Activated naive CD4-positive, alpha-beta T cell treated with anti-CD3 and anti-CD28 coated beads, Interleukin-2, amount 10 ng/mL, durations not matched to agents 5 hours and 36 hours (primary cell): ENCODE measurements at places on chromosomes 7 and 10. TPM values are rescaled to one million over a fixed set of nuclear protein-coding genes. Genes with fewer than 3 reads are reported as not detected.

AMPH gene
- total RNA-seq: not detected

TRPV5 gene
- total RNA-seq: not detected

ALOX5 gene
- total RNA-seq: 13.6 TPM

EVX1 gene
- not detected for total RNA-seq

KLF14 gene
- not detected for total RNA-seq

HKDC1 gene
- total RNA-seq: 9.6 TPM

SUN3 gene
- total RNA-seq: not detected

PKD2L1 gene
- total RNA-seq: 0.23 TPM

SPOCK2 gene
- total RNA-seq: 396 TPM

WNT2 gene
- not detected for total RNA-seq

SHTN1 gene
- 0.08 TPM for total RNA-seq

SKIDA1 gene
- 0.20 TPM for total RNA-seq

IL15RA gene
- total RNA-seq: 16.5 TPM

DDC gene
- total RNA-seq: not detected

PRSS1 gene
- not detected for total RNA-seq

ENTPD7 gene
- total RNA-seq: 4.9 TPM

PNLIPRP2 gene
- not detected for total RNA-seq

SCART1 gene
- total RNA-seq: 2.5 TPM
